Muscle of leg (tissue), 16 donors: ENCODE measurements at places on chromosomes 5 and 9. TPM values are rescaled to one million over a fixed set of nuclear protein-coding genes. Genes with fewer than 3 reads are reported as not detected.

- peak; percentile 98 for DNase-seq
Measured at GRCh38 chr5:150946351-150946905, 41.6 kb upstream of the ZNF300 start.

Gene COL23A1
- 1.3 TPM for polyA plus RNA-seq

- DNase-seq, result no peak
Measured at GRCh38 chr9:137352511-137353222, 50.6 kb upstream of the NRARP start.

DNA sequence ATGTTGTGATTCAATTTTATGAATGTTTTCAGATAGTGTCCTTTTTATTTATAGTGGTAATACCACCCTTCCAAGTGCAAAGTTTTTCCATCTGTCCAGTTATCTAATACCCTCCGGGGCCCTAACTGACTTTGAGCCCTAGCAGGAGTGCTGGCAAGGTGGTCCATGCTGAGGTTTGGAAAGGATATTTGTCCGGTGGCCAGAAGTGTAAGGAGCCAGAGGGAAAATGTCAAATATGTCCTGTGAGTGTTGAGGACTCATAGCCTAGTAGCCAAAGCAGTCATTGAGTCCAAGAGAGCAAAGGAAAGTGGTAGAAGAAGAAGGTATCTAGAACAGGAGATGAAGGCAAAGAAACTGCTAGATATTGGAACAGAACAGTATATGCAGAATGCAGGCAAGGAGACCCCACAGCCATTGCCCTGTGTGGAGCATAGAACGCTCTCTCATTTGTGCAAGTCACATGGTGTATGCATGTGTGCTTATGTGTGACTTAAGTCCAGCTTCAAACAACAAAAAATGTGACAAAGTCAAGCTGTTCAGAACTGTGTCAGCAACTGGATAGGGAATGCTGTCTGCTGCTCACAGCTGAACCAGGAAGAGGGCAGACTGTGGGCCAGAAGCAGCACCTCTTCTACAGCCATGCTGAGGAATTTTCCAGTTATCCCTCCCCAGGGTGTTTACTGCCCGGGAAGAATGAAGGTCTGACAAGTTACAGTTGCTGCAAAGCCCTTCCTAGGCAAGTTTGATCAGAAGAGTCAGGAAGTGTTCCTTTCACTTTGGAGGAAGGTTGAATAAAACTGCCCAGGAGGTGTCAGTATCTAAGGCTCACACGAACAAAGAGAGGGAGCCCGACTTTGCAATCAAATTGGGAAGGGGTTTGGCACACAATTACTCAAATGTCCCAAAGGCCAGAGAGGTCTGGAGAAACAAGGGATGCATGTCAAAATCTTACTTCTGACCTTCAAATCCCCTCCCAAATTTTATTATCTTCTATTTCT, 463.3 kb upstream of the DMAC1 start:
- DNase-seq, result peak; percentile 12

DNA sequence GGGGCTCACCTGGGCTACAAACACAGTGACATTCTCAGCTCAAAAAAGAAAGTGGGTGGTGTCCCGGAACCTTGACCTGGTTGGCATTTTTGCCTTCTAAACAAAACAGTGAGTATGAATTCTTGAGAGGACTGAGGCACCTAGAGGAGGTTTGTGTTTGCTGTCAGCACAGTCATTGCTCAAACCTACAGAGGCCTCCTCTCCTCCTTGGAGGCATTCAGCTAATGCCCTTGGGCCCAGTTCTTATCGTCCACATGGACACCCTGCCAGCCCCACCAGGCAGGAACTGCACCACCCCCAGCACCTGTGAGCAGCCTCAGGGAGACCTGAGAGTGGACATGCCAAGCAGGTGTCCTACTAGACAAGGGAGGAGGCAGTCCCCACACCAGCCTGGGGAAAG, 156.7 kb downstream of the SYK start:
- no peak for DNase-seq

Gene PCDHA7
- polyA plus RNA-seq, result 0.26 TPM

DNA sequence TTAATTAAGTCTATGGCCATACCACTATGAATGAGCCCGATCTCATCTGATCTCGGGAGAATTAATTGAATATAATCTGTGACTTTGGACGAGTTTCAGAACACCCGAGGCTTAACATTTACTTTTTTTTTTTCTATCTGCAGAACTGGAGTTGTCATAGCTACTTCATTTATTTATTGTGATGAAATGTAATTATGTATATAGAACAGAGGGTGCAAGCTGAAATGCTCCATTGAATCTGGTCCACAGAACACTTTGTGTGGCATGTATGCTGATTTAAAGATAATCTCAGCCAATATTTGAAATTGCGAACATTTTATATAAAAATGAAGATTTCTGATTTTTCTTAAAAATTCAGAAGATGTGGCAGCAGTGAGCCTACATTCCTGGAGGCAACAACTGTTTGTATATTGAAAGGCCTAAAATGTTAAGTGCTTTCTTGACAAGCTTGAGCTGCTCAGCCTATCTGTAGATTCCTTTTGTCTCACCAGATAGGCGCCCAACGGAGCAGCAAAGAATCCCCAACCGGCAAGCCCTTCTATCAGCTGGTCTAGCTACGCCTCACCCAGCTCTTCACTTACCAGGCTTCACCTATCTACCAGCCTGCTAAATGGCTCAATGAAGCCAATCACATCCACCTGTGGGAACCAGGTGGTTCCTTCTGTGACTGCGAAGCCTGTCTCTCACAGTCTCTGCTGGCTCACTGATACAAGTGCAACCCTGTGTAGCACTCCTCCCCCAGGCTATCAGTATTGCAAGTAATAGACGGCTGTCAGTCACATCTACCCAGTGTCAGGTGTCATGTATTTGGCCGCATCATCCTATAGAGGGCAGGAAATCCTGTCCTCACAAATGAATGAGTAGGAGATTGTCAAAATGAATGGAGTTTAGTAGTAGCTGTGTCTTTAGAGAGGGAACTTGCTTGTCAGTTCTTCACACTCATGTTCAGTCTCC, 170.6 kb upstream of the MRPS30 start:
- no peak for DNase-seq

Gene SLC4A9
- polyA plus RNA-seq, result 0.13 TPM

Gene MLANA
- polyA plus RNA-seq, result 0.74 TPM

- DNase-seq, result peak; percentile 56
Measured at GRCh38 chr9:272251-273213, 57.9 kb downstream of the DOCK8 start.

- DNase-seq, result no peak
Measured at GRCh38 chr9:74330487-74331214, 166.5 kb upstream of the RORB start.

DNA sequence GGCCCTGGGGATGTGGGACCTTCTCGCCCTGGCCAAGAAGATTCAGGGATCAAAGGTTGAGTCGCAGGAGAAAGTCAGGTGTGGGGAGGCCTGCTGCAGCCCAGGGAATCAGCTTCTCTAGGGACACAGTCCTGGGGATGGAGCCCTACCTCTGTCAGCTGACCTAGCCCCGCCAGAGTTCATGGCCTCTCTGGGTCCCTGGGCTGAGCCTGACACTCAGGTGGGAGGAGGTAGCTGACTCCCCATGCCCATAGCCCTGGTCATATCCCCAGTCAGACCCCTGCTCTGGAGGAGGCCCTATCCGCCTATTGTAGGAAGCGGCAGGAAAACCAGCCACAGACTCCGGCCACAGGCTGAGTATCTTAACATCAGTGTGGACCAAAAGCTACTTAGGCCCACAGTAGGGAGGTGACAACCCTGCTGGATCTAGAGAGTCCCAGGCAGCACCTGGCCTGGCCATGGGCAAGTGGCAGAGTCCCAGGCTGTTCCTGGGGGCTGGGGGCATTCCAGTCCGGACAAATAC, 15.0 kb upstream of the MRNIP start:
- DNase-seq, result no peak

Gene NSG2
- 0.56 TPM for polyA plus RNA-seq

DNA sequence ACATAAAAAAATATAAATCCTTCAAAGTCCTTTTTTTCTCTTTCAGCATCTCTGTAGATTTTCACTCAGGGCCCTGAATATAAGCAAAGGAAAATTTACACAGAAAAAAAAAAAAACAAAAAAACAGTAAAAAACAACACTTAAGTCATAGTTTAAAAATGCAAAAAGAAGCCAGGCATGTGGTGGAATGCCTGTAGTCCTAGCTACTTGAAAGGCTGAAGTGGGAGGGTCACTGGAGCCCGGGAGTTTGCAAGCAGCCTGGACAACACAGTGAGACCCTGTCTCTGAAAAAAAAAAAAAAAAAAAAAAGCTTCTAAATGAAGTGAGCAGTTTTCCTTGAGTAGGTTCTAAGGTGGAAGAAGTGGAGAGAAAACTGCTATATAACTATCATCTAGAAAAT, 55.0 kb upstream of the BNC2 start:
- no peak for DNase-seq

DNA sequence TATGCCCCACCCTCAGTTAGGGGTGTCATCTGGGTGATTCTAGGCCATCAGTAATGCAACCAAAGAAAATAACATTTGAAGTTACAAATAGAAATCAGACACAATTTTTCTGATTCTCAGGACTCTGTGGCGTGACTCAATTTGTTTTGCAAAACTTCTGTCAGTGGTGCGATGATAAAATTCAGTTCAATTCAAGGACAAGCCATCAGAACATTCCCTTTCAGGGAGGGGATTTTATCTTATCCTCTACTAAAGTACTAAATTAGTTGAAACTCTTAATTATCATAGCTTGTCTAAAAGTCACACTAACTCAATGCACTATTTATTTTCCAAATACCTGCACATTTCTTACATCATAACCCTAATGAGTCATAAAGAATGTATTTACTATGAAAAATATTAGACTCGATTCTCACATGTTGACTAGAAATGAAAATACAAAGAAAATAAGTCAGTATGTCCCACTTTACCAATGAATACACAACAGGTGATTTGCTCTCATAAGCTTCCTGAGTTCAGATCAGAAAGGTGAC, 28.2 kb downstream of the HTR4 start:
- DNase-seq, result no peak

Gene SPINK6
- not detected for polyA plus RNA-seq

- DNase-seq, result no peak
Measured at GRCh38 chr9:89149726-89150125, 28.9 kb downstream of the SHC3 start.

DNA sequence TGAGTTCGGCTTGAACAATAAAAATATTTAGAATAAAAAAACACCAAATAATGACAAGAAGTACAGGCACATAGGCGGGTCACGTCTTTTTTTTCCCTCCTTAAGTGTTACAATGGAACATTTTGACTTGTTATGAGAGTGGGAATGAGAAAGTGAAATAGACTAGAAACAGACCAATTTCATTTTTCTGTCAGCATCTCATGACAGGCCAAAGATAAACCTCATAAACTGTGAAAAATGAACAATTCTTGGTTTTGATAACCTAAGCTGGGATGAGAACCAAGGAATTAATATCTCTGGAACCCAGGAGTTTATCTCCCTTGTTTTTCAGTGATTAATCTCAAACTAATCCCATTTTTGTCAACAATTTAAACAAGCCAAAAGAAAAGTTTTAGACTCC, 299.5 kb downstream of the SLIT3 start:
- DNase-seq, result no peak

DNA sequence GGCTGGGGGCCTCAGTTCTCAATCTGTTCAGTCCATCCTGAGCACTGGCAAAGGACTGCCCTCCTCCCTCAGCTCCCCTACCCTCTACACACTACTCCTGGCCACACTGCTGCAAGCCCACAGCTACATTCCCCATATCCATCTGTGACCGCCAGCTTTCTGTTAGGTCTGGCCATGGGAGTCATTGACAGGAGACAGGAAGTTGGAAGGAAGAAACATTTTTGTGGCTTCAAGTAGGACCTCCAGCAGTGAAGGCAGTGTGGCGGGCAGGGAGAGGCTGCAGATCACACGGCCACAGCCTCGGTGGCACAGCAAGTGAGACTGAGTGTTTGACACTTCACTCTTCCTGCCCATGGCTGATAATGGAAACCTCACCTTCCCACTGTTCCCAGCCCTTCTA, 55.9 kb downstream of the SECISBP2 start:
- DNase-seq, result no peak

DNA sequence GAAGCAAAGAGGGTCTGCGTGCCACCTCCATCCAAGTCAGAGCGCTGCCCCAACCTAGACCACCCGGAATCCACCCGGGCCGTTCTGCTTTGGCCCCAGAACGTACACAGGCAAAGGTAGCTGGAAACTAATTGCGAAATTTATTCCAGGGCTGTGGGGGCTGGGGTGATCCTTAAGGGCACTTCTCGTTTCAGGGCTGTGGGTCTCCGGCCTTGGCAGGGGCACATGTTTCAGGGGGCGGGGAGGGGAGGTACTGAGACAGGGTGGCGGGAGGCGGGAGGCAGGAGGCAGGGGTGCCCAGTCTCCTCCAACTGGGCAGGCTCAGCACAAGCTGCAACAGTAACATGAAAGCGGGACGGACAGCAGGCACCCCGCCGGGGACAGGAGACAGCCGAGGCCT, 26.1 kb downstream of the NR5A1 start:
- DNase-seq, result no peak

DNA sequence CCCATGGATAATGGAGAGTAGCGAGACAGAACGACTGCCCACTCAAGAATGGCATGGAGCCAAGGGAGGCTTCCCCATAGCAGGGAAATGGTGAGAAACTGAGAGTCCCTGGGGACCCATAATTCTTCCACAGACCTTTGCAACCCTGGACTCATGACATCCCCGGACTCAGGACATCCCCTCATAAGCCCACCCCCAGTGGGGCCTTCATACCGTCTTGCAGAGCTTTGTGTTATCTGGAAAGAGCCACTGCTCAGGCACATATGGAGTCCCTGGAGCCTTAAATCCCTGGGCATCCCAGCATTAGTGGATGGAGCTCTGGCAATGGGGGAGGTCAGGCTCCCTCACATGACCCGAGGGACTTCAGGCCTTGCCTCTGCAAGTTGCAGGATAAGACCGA, 865.4 kb upstream of the ARRDC3 start:
- DNase-seq, result no peak

Gene G3BP1
- polyA plus RNA-seq, result 96.6 TPM

- DNase-seq, result no peak
Measured at GRCh38 chr5:59758566-59758965, 135.0 kb downstream of the PDE4D start.

DNA sequence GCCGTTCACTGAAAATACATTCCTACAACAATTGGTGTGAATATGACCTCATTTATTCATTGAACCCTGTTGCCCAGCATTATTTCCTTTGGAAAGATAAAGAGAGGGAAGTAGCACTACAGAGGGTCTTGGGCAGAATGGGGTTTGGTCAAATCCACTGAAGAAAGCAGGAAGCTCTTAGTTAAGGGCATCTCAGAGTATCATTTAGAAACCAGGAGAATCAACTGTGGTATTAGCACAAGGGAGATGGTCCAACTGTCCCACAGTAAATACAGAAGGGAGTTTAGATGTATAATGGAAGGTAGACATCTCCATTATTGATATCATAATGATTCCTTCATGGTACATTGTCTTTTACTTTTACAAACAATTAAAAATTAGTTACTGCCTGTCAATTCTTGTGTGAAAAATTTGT, 47.1 kb downstream of the LIX1 start:
- no peak for DNase-seq
